ENCODE measurements at places on chromosomes 16 and 17.

GRCh38 chr17:45967378-45967777 lies 31.7 kb upstream of the STH start:
- no peak overlapping the region for H3K4me3 ChIP-seq
- no peak overlapping the region for H3K27ac ChIP-seq
- DNase-seq = no peak
- no peaks in the 10 kb centered on the region for H3K36me3 ChIP-seq
- no peaks in the 10 kb centered on the region for H3K4me1 ChIP-seq

DNA sequence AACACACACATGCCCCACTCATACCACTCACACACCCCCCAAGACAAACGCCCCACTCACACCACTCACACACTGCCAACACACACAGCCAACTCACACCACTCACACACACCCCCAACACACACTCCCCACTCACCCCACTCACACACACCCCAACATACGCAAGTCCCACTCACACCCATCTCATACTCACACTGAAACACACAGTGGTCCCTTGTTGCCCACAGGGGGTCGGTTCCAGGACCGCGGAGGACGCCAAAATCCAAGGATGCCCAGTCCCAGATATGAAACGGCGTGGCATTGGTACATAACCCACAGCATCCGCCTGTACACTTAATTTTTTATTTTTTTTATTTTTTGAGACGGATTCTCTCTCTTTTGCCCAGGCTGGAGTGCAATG lies 20.9 kb downstream of the RNF213 start:
- peaks cover 11% of the 10 kb centered on the region for H3K4me1 ChIP-seq
- peaks cover 61% of the 10 kb centered on the region for H3K36me3 ChIP-seq
- no peaks in the 10 kb centered on the region for H3K27me3 ChIP-seq
- no peak overlapping the region for H3K4me3 ChIP-seq

DNA sequence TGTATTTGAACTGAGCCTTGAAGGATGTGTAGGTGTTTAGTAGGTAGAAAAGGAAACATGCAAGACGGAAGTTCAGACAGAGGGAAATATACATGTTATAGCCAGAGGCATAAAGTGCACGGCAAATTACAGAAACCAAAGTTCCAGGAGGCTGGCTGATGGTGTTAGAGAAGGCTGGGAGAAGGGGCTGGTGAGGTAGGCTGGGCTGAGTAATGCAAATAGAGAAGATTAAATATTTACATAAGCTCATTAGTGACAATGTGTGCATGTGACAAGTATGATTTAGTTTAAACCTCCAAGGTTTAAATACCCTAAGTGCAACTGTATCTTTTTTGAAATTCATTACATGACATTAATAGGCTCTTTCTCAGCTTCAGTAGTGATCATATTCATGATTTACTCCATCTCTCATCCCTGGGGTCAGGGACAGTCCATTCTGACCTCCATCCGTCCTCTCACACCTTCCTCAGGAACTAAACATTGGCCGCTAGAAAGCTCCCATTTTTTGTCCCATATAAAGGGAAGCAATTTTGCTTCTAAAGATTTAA lies 399.8 kb upstream of the SALL1 start:
- no peak for DNase-seq
- no peaks in the 10 kb centered on the region for H3K27me3 ChIP-seq
- H3K4me3 ChIP-seq = no peak overlapping the region
- H3K27ac ChIP-seq = no peak overlapping the region
- H3K4me1 ChIP-seq = no peaks in the 10 kb centered on the region

GRCh38 chr16:1744338-1744840 lies 27.0 kb downstream of the NME3 start:
- peaks cover 7% of the 10 kb centered on the region for H3K36me3 ChIP-seq
- no peak overlapping the region for H3K4me3 ChIP-seq
- no peaks in the 10 kb centered on the region for H3K27me3 ChIP-seq
- no peak overlapping the region for H3K27ac ChIP-seq
- H3K4me1 ChIP-seq = no peaks in the 10 kb centered on the region
- DNase-seq = no peak

DNA sequence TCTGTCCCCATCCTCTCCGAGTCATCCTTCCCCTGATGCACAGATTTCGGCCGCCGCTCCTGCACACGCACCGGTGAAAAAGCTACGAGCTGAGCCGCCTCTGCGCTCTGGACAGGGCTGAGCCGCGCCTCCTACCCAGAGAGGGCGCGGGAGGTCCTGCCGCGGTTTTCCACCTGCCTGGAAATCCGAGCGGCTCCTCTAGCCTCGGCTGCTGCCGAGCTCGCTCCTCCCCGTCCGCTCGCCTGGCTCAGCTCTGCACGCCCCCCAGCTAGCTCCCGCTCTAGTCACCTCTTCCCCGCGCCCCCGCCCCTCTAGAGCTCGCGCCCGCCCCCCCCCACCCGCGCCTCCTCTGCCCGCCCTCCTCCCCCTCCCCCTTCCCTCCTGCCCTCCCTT lies 198 bp upstream of the SHISA9 start:
- peaks cover 2% of the 10 kb centered on the region for H3K4me1 ChIP-seq
- H3K27me3 ChIP-seq = peaks cover 67% of the 10 kb centered on the region
- no peak overlapping the region for H3K27ac ChIP-seq
- no peaks in the 10 kb centered on the region for H3K36me3 ChIP-seq
- no peak for DNase-seq

- peaks cover 65% of the 10 kb centered on the region for H3K4me1 ChIP-seq
- H3K27ac ChIP-seq = no peak overlapping the region
- peaks cover 10% of the 10 kb centered on the region for H3K36me3 ChIP-seq
Observed at GRCh38 chr16:53064081-53064578, 9.3 kb downstream of the CHD9 start.

DNA sequence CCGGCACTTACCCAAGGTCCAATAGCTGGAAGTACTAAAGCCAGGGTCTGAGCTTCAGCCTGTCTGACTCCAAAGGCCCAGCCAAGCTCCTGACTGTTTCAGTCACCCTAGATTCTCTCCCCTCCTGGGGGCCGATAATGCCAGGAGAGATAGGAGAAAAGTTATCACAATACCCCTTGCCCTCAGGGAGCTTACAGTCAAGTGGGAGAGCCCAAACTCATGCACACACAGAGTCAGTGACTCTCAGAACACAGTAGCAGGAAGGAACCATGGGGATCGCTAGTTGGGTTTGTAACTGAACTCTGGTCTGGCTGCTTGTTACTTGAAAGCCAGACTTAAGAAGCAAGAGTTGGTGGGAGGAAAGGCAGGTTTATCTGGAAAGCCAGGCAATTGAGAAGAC lies 14.9 kb downstream of the ZNF768 start:
- H3K27ac ChIP-seq = peak overlapping the region; percentile 34
- H3K36me3 ChIP-seq = peaks cover 75% of the 10 kb centered on the region
- H3K4me1 ChIP-seq = peaks cover 13% of the 10 kb centered on the region
- no peak overlapping the region for H3K4me3 ChIP-seq

DNA sequence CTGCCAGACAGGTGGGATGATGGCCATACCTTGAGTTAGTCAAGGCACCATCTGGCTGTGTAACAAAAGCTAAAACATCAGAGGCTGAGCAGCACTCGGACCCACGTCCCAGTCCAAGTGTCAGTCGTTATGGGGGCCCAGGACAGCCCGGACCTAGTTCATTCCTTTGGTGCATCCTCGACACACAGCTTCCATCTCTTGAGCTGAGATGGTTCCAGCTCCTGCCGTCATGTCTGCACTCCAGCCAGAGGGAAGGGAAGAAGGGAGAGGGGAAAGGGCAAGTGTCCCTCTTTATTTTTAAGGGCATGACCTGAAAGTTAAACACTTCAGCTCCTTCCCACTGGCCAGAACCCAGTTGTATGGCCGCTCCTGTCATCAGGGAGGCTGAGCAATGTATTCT lies 218.0 kb downstream of the SEC14L1 start:
- no peak for DNase-seq
- peaks cover 11% of the 10 kb centered on the region for H3K4me1 ChIP-seq
- H3K27ac ChIP-seq = no peak overlapping the region
- no peaks in the 10 kb centered on the region for H3K27me3 ChIP-seq
- H3K36me3 ChIP-seq = no peaks in the 10 kb centered on the region

DNA sequence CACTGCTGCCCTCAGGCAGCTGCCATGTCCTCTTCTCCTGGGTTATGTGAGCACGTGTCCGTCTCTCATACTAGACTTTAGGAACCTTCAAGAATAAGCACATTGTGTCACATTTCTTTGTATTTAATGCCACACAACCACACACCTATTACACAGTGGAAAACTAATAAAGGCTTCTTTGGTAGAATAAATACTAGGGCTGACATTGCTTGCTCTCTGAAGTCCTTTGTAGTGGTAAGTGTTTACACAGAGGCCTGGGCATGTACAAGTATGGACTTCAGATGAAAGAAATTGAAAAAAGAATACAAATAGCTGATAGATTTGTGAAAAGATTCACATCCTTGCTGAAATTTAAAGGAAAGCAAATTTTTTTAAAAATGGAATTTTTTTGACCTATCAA lies 188.1 kb upstream of the CCL2 start:
- no peak overlapping the region for H3K4me3 ChIP-seq
- H3K36me3 ChIP-seq = no peaks in the 10 kb centered on the region
- H3K27me3 ChIP-seq = peaks cover 3% of the 10 kb centered on the region
- no peak for DNase-seq

DNA sequence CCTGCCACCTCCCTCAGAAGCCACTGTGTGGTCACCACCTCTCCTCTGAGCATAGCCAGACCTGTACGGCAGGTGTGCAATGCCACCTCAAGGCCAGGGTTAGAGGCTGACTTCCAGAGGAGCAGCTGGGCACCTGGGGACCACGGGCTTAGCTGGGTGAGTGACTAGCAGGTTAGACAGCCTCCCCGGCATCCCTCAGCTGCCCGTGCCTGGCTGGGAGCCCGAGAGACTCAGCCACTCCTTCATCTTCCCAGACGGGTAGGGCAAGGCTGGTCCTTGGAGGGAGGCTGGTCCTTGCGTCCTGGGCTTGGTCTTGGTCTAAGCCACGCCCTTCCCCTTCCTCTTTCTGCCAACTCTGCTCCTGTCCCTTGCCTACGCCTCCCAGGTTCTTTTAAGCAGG lies 7.8 kb downstream of the CRHR1 start:
- no peak overlapping the region for H3K27ac ChIP-seq
- no peaks in the 10 kb centered on the region for H3K36me3 ChIP-seq
- no peak overlapping the region for H3K4me3 ChIP-seq
- H3K27me3 ChIP-seq = peaks cover 44% of the 10 kb centered on the region
- no peaks in the 10 kb centered on the region for H3K4me1 ChIP-seq

DNA sequence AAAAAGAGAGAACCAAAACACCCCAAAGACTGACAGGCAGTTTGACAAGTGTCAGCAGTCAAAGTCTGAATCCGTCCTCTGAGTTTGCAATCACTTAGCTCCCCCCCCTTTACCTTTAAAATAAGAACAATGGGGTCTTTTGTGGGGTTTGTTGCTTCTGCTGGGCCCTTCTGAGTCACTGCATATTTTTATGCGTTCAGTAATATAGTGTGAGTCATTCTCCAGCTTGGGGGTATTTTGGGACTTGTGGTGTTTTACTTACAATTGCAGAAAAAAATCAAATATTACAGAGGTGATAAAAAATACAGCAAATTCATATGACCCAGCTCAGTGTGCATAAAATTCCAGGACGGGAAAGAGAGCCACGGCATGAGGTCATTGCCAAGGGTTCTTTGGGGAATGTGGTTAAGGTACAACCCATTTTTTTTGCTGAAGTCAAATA lies 120.1 kb downstream of the CYLD start:
- no peak for DNase-seq
- no peaks in the 10 kb centered on the region for H3K4me1 ChIP-seq
- H3K27ac ChIP-seq = no peak overlapping the region
- H3K36me3 ChIP-seq = no peaks in the 10 kb centered on the region
- H3K27me3 ChIP-seq = peaks cover 3% of the 10 kb centered on the region

DNA sequence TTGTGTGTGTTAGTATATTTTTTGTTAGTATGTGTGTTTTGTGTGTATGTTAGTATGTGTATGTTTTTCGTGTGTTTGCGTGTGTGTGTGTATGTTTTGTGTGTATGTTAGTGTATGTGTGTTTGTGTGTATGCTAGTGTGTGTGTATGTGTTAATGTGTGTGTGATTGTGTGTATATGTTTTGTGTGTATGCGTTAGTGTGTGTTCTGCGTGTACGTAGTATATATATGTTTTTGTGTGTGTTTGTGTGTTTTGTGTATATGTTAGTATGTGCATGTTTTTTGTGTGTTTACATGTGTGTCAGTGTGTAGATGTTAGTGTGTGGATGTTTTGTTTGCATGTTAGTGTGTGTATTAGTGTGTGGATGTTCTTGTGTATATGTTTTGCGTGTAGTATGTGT lies 29.6 kb downstream of the RBFOX1 start:
- H3K4me3 ChIP-seq = no peak overlapping the region
- no peak overlapping the region for H3K27ac ChIP-seq

DNA sequence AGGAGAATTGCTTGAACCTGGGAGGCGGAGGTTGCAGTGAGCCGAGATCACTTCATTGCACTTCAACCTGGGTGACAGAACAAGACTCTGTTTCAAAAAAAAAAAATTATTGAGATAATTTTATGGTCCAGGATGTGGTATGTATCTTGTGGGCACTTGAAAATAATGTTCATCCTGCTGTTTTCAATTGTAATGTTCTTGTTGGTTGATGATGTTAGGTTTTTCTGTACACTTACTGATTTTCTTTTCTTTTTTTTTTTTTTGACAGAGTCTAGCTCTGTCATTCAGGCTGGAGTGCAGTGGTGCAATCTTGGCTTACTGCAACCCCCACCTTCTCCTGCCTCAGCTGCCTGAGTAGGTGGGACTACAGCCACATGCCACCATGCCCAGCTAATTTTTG lies 29.7 kb downstream of the TBX21 start:
- H3K36me3 ChIP-seq = peaks cover 1% of the 10 kb centered on the region
- H3K27me3 ChIP-seq = peaks cover 28% of the 10 kb centered on the region
- H3K4me1 ChIP-seq = peaks cover 9% of the 10 kb centered on the region
- H3K4me3 ChIP-seq = no peak overlapping the region

DNA sequence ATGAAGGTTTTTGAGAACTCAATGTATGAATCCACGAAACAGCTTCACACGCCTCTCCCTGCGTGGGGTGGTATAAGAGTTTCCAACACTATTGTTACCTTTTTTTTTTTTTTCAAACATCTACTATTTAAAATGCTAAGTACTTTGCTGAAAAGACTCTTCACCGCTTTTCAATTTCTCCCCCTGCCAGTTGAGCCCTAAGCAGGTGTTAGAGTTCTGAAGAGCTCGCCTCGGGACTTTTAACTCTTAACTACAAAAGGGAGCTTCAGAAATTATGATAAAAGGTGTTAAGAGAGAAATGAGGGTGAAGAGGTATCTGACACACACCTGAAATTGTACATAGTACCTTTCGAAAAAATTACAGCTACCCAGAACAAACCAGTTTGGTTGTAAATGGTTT lies 20.9 kb upstream of the PSMD7 start:
- H3K36me3 ChIP-seq = no peaks in the 10 kb centered on the region
- DNase-seq = no peak
- H3K27ac ChIP-seq = no peak overlapping the region
- H3K4me3 ChIP-seq = no peak overlapping the region
- peaks cover 5% of the 10 kb centered on the region for H3K4me1 ChIP-seq
- H3K27me3 ChIP-seq = peaks cover 13% of the 10 kb centered on the region

GRCh38 chr16:49883076-49884014 lies 27.4 kb upstream of the ZNF423 start:
- DNase-seq = no peak
- H3K36me3 ChIP-seq = no peaks in the 10 kb centered on the region
- no peaks in the 10 kb centered on the region for H3K4me1 ChIP-seq
- no peak overlapping the region for H3K4me3 ChIP-seq
